ENCODE measurements at places on chromosomes 3 and 15. TPM values are rescaled to one million over a fixed set of nuclear protein-coding genes. Genes with fewer than 3 reads are reported as not detected.

ONECUT1 gene
- total RNA-seq: not detected

DNA sequence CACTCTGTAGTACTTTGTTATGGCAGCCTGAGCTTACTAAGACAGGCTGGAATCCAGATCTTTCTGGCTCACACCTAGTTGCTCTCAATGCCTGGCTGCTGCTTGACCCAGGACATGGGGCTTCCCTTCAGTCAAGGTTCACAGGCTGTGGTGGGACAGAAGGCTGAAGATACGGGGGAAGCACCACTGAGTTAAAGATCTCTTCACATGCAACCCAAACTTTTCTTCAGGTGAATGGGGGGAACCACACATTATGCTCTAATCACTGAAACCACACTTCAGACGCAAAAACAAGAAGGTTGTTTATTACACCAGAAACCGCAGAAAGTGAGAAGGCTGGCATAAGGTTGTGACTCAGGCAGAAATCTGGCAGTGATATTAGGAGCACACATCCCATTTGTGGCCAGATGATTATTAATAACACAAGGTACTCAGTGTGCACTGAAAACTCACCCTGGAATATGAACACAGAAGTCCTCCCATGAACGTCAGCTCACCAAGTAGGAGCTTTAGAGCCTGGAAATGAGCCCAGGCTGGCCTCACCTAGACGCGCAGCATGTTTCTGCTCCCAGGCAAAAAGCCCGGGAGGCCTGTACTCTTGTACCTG is 230.5 kb upstream of the CHRNA7 start:
- no peak for DNase-seq

- DNase-seq: no peak
These were observed 66.7 kb upstream of the CORO2B start for GRCh38 chr15:68512052-68512451.

GRCh38 chr15:51888593-51889195 is 59.2 kb downstream of the TMOD3 start:
- DNase-seq: no peak

GRCh38 chr3:70824773-70825172 is 512.3 kb upstream of the MDFIC2 start:
- no peak for DNase-seq
